Calu3 (cell line): ENCODE measurements at places on chromosomes 16 and 17. TPM values are rescaled to one million over a fixed set of nuclear protein-coding genes. Genes with fewer than 3 reads are reported as not detected.
A peak's percentile ranks its signal among the peaks of the same experiment; 100 is the strongest.

DNA sequence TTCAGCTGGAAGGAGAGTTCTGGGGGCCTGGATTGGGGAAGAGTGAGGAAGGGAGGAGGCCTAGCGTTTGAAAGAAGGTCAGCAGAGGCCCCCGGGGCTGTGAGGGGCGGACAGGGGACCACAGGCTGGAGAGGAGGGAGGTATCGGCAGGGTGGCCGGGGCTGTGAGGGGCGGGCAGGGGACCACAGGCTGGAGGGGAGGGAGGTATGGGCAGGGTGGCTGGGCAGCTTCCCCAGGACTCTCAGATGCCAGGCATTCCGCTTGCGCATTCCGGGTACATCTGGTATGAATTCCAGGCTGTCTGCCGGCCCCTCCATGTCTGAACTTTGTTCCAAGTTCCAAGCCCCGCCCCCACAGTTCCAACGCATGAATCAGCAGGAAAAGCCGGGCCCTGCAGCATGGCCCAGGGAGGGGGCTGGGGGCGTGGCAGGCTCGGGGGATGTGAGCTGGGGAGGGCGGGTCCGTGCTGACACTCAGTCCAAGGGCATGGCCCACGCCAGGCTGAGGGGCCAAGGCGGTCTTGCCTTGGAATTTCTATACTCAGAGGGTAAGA, 4.3 kb upstream of the TLCD2 start:
- DNase-seq = peak; percentile 96

Gene CCDC40
- 9.9 and 13.3 TPM in 2 replicates for total RNA-seq

DNA sequence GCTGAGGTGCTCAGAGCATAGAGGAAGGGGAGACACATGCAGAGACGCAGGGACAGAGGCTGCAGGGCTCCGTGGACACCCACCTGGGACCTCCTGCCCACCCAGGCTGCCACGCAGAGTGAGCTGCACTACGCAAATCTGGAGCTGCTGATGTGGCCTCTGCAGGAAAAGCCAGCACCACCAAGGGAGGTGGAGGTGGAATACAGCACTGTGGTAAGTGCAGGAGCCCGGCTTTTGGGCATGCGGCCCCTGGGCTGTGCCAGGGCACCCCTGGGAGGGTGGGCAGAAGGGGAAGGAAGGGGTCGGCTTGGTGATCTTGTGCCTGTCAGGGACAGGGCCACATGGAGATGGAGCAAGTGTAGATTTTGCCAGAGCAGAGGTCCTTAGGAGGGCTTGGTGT, 15.2 kb downstream of the CD300A start:
- no peak for DNase-seq

Gene LITAFD
- total RNA-seq = not detected in 2 replicates

GRCh38 chr17:40859536-40859935, 7.5 kb downstream of the KRT12 start:
- DNase-seq = no peak

DNA sequence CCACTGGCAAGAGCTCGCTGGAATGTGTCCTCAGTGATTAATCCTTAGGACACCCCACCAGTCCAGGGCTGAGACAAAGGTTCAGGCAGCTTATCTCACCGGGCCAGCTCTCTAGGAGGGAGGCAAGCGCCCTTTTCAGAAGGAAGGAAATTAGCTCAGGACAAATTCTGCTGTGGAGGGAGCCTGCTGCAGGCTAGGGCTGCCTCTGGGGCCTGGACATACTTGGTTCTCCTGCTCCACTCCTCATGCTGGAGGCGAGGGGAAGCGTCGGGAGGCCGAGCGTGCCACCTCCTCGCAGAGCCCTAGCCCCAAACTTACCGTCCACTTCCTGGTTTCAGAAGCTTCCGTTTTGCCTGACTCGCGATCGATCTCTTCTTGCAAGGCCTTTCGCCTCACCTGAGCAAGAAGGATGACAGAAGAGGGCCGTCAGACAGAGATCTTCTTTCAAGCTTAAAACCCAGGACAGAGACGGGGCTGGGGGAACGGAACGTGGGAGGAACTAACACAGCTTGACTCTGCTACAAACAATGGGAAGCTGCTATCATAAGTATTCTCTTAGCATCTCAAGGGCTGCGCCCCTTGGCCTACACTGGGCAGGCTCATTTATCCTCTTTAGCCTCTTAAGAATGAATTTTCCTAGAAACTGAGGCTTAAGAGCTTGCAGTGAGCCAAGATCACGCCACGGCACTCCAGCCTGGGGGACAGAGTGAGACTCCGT, 7.7 kb downstream of the KNOP1 start:
- no peak for DNase-seq

Gene KCNH4
- not detected in 2 replicates for total RNA-seq

Gene DPEP3
- not detected in 2 replicates for total RNA-seq

DNA sequence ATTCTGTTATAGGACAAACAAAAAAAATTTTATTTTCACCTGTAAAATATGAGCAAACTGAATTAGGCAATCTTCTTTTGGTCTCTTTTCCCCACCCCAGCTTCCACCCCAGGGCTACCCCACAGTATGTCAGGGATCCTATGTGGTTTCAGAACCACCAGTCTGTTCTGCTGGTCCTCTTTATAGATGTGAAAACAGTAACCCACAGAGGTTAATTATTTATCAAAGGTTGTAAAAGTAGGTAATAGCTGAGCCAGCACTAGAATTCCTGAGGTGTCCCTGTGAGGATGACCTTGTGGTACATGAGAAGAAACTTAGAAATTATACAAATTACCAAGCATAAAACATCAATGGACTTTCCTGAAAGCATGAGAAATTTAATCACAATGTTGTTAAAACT, 428.7 kb downstream of the CNTNAP4 start:
- no peak for DNase-seq

DNA sequence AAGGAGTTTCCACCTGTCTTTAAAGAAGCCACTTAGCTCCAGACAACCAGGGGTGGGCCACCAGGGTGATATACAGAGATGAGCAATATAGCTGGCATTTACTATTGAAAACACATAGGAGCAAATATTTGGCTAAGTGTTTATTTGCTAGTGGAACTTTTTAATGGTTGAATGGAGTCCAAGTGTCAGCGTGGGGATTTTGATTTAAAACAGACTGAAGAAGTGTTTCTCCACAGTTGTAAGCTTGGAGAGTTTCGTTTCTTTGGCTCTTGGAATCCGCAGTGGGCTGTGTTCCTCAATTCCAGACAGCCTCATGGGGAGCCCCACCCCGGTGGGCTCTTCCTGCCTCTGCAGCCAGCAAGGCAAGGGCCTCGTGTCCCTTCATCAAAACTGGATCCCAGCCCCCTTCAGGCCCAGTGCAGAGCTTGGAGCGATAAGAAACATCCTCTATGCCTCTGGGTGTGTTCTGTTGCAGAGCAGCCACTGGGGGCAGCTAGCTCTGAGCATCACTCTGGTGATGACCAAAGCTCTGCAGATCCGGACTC, 36.1 kb downstream of the NOG start:
- DNase-seq = peak; percentile 3

Gene ITGAL
- total RNA-seq = not detected in 2 replicates

GRCh38 chr17:76479515-76480060, 12.2 kb downstream of the AANAT start:
- DNase-seq = no peak

Gene PARD6A
- 9.5 and 12.3 TPM in 2 replicates for total RNA-seq

- no peak for DNase-seq
Observed at GRCh38 chr17:61048376-61049106, 351.1 kb upstream of the TBX2 start.

Gene SLC12A3
- total RNA-seq = not detected in 2 replicates

GRCh38 chr17:1720856-1721386, 3.6 kb upstream of the WDR81 start:
- DNase-seq = peak; percentile 57

- no peak for DNase-seq
Observed at GRCh38 chr16:60731329-60732050, 1304.7 kb downstream of the CDH8 start.

Gene ABCA6
- total RNA-seq = 0.44 TPM in 1 of 2 replicates, not detected in the other

- DNase-seq = no peak
Observed at GRCh38 chr17:32553168-32553567, 66.4 kb downstream of the CDK5R1 start.

- no peak for DNase-seq
Observed at GRCh38 chr17:10474536-10474935, 5.2 kb upstream of the MYH4 start.

- DNase-seq = no peak
Observed at GRCh38 chr17:5711344-5711743, 127.0 kb upstream of the NLRP1 start.

Gene AKAP10
- total RNA-seq = 25.2 and 27.7 TPM in 2 replicates

DNA sequence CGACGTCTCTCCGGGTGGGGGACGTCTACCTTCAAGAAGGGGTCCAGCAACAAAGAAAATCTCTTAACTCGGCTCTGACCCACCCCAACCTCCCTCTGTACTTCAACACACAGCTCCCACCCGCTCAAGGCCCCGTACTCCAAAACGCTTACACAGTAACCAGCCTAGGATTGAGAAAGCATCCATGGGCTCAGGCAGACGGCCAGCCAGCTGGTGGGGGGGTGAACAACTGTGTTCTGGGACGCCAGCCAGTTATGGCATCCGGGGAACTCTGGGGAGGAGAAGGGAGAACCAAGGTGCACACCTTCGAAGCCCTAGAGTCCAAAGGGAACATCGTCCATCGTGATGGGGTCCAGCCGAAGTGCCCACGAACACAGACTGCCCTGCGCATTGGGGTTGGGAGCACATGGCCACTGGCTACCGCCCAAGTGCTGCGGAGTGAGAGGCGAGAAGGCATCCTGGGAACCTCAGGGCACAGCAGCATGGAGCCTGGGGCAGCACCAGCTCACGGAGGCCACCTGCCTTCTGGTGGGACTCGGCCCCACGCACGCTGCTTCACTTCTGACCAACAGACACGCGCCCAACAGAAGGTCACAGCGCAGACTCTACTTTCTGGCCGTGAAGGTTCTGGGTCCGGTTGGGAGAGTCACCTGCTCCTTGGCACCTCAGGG, 14.3 kb downstream of the SLC16A3 start:
- no peak for DNase-seq

GRCh38 chr16:14002416-14002990, 68.6 kb upstream of the MRTFB start:
- DNase-seq = no peak

DNA sequence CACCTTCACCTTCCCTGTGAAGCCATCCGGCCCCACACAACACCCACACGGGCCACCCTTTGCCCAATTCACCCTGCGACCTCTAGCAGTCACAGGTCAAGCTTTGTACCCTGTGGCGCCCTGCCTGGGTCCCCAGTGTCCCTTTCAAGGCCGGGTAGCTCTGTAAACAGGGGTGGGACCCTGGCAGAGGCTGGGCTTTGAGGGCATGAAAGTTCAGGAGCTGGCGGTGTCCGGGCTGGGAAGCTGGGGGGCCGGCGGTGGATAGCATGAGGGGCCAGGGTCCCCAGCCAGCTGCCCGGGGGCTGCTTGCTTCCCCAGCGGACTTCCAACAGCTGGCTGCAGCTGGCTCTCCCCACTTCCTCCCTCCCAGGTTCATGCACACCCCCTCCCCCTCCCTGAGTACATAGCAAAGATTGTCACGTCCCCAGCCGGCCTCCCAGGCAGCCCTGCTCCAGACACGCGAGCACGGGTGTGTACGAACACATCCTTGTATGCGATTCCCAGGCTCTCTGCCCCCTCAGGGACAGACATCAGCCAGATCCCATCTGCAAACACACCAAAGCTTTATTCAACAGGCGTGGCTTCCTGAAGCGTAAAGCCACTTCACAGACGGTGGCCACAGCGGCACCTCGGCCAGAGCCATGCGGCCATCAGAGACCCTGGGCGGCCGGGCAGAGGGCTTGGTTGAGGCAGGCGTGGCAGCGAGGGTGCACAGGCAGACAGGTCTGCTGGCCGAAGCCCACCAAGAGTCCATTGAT, 8.2 kb downstream of the NTHL1 start:
- no peak for DNase-seq

- DNase-seq = peak; percentile 23
Observed at GRCh38 chr17:4074831-4075495, 67.9 kb downstream of the ZZEF1 start.

- DNase-seq = peak; percentile 11
Observed at GRCh38 chr17:51487947-51488346, 227.6 kb downstream of the UTP18 start.

GRCh38 chr17:70916469-70916868, 747.1 kb downstream of the KCNJ2 start:
- DNase-seq = no peak

Gene CAVIN1
- total RNA-seq = 4.0 and 6.7 TPM in 2 replicates

- no peak for DNase-seq
Observed at GRCh38 chr17:59812139-59812538, 80.6 kb downstream of the TUBD1 start.

Gene STH
- not detected in 2 replicates for total RNA-seq

DNA sequence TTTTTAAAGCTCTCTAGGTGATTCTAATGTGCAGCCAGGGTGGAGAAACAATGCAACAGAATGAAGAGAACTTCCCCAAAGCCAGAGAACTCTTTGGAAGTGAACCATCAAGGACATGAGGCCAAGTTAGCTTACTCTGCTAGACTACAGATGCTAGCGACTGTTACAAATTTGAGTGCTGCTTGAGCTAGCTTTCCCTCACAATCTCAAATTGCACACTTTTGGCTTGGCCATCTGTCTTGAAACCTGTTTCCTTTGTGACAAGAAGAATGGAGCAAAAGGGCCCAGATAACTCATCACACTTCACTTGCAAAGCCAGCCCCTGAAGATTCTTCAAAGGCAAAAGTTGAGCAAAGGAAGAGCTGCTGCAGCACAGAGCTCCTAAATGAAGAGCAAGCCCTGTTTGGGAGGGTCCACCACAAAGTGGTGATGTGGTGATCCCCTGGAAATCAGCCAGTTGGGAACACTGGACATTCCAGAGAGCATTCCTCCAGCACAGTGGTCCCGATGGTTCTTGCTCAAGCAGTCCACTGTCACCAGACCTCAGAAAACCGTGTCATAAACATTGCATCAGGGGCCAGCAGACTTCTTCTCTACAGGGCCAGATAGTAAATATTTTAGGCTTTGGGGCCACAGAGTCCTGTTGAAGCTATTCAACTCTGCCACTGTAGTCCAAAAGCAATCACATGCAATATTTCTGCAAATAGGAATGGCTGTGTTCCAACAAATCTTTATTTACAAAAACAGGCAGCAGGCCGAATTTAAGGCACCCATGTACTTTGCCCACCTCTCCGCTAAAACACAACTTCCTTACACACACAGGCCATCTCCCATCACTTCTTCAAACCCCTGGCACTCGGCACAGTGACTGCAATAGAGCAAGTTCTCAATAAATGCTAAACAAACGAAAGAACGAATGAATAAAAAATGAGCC, 21.2 kb downstream of the SLC39A11 start:
- DNase-seq = no peak

Gene MYBBP1A
- 61.6 and 64.2 TPM in 2 replicates for total RNA-seq

DNA sequence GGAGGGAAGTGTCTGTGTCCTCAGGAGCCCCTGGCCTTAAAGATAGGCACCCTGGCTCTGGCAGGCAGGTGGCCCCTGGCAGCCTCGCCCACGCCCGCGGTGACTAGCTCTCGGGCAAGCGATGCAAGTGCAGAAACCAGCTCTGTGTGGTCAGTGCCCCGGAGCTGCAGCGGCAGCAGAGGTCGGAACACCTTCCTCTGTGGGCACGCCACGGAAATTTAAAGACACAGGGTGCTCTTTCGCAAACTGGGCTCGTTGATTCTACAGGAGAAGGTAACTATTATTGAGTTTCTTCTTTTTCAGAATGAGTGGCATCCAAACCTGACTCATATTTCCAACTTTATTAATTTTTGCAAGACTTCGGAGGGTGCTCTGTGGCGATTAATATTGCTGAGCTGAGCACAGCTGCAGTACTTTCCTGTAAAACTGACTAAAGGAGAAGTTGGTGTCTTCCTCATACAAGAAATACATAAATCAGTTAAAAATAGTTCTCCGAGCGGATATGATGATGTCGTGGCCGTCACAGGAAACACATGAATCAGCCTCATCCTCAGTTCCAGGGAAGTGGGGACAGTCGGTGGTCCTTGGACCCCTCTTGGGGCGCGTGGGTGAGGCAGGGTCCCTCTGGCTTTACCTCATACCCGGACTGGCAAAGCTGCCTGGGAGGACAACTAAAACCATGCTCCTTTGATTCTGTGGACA, 120.2 kb downstream of the METRNL start:
- DNase-seq = no peak

Gene RANBP10
- total RNA-seq = 25.5 and 28.2 TPM in 2 replicates
